ENCODE measurements at places on chromosomes 1 and 21.

- no peak for DNase-seq
Measured at GRCh38 chr1:9069326-9070100, at the start of gene SLC2A5. SLC2A5 (minus strand) TSS chr1:9069635; CDS start chr1:9069536, 99 bp downstream.

- peak; percentile 76 for DNase-seq
Measured at GRCh38 chr21:25561668-25562641, 45.3 kb downstream of the MRPL39 start.

DNA sequence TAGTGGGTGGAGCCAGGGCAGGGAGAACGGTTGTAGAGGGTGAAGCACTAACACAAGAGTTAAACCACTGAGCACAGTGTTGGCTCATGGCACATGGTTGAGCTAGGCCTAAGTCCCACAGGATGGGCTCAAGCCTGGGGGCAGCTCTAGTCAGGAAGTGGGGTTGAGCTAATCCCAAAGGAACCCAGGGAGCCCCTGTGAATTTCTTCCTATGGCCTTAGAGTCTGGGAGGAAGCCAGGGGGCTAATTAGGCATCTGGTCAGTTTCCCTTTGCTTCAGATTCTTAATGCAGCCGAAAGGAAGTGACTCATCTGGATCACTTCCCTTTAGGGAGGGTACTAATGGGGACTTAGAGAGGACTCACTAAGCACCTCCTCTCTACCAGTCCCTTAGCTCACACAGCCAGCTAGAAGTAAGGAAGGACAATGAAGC is 10.1 kb downstream of the CFAP45 start:
- no peak for DNase-seq

- DNase-seq: no peak
Measured at GRCh38 chr1:93576746-93577145, 104.9 kb downstream of the BCAR3 start.

- no peak for DNase-seq
Measured at GRCh38 chr1:176826265-176826664, 338.2 kb downstream of the ASTN1 start.

DNA sequence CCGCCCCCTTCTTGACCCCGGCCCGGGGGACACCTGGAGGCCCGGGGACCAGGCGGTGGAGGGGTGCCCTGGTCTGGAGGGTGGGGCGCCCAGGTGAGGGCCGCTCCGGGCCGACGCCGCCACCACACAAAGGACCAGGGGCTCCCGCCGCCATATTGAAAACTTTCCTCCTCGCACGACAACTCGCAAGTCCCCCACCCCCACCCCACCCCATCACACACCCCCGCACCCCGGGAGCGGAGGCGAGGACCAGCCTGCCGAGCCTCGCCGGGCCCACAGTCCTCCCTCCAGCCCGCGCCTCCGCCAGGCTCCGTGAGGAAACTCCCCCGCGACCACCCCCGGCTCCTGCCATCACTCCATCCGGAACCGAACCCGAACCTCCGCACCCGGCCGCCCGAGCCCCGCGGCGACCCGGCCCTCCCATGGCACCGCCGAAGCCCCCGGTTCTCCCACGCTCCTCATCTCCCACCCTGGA is 733 bp downstream of the KDM5B start:
- DNase-seq: peak; percentile 37

DNA sequence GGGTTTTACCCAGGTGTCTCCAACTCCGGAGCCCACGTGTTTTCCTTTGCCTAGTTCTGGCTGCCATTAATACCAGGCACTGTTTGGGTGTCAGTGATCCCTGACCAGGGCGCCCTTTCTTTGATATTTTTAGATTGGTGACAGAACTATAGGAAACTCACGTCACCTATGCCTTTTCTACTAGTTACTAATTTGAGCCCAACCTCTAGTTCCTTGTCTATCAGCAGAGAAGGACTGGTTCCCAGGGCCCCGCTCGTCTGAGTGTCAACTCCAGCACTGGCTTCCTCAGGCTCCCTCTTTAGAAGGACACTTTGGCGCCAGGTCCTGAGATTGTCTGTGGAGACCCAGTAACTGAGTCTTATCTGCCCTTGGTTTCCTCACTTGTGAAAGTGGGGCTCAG is 9.4 kb downstream of the MFN2 start:
- no peak for DNase-seq

GRCh38 chr1:208184966-208185654 is 59.1 kb downstream of the PLXNA2 start:
- no peak for DNase-seq

- no peak for DNase-seq
Measured at GRCh38 chr1:229781453-229781852, 155.4 kb downstream of the URB2 start.

DNA sequence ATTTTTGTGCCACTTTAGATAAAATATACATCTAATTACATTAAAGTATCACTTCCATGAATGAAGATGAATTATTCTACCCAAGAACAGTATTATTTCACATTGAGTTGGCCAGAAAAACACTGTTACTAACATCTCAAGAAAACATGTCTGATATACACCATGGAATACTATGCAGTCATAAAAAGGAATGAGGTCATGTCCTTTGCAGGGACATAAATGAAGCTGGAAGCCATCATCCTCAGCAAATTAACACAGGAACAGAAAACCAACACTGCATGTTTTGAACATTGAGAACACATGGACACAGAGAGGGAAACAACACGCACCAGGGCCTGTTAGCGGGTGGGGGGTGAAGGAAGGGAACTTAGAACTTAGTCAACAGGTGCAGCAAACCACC is 69.0 kb downstream of the TESK2 start:
- no peak for DNase-seq

DNA sequence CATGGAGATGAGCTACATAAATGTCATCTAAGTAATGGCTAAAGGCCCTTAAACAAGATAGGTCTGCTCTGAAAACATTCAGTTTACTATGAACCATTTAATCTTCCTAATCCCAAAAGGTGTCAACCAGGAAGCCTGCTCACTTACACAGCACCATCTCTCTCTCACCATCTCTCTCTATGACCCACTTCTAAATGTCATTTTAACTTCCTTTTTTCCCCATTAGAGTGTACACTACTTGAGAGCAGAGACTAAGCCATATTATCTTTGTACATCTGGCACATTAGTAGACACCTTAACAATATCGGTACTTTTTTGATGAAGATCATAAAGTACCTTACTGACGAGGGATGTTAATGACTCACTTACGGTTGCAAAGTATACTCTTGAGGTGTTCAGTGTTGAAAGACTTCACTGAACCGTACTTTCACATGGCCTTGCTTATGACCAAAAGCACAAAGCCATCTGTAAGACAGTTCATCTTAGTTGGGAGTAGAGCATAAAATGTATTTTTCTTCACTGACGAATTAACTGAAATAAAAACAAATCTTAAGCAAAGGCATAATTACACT is 25.4 kb downstream of the FBXO42 start:
- no peak for DNase-seq

DNA sequence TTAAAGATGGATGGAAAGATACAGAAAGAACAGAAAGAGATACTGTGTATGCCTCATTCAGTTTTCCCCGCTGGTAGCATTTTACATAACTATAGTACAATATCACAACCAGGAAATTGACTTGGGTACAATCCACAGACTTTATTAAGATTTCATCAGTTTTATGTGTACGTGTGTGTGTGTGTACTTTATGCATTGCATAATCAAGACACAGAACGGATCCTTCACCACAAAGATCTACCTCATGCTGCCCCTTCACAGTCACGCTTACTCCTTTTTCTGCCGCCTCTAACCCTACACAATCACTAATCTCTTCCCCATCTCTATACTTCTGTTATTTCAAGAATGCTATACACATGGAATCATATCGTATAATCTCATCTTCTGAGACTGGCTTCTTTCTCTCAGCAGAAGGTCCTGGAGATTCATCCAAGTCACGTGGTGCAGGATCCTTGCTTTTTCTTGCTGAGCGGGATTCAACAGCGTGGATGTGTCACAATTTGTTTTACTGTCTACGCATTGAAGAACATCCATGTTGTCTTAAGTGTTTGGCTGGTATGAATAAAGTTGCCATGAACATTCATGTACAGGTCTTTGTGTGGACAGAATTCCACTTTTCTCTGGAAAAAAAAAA is 76.7 kb downstream of the SLC35F3 start:
- DNase-seq: no peak

DNA sequence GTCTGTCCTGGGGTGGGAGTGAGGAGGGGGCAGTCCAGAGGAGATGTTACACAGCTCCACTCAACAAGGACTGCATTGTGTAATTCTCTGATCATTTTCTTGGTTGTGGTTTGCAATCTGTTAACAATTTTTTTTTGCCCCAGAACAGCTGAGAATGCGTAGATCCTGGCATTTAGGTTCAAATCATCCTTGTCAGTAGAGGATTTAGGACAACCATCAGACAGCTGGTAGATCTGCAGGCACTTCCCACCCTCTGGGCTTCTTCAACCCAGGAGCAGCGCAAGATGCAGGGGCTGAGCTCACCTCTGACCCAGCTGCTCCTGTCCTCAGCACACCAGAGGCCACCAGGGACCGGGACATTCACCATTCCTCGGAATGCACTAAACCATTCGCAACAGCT is 13.5 kb downstream of the BCAR3 start:
- DNase-seq: no peak

DNA sequence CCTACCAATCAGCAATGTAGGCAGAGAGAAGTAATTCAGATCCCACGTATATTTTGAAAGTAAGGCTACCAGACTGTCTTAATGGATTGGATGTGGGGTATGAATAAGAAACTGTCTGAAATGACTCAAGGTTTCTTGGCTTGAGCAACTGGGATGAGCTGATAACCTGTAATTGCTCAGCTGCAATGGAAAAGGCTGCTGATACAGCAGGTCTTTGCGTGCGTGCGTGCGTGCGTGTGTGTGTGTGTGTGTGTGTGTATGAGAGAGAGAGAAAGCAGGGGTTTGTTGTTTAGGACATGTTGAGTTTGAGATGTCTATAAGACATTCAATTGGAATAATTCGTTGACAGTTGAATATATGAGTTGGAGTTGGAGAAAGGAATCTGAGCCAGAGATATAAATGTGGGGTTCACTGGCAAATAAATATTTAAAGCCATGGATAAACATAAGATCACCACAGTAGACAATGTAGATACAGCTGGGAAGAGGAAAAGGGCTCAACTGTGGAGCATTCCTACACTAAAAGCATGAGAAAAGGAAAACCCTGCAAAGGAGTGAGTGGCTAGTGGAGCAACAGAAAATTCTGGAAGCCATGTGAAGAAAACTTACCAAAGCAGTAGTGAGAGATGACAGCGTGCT is 72.9 kb downstream of the UCHL5 start:
- DNase-seq: no peak

DNA sequence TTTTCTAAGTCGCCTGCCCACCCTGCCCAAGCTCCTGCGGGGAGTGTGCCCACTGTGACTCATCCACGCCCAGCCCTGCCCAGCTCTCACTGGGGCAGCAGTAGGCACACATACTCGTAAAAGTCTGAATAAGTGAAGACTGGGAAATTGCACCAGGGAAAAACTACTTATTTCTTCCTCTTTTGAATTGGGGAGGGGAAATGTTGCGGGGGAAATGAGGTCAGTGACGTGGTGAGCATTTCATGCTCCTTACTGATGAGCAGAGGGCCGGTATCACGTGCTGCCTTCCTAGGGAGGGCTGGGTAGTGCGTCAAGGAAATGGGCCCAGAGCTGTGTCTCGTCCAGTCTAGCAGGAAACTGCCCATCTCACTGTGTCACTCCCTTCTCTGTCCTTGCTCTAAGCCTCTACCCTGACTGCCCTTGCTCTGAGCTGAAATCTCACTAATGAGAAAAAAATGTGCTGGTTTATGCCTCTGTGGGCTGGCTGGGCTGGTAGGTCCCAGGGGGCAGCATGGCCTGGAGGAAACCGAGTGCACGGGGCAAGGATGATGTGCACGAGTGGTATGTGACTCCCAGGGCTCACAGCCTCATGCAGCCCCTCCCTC is 13.5 kb upstream of the TNFRSF1B start:
- DNase-seq: peak; percentile 63

GRCh38 chr1:10851024-10852013 is 54.9 kb upstream of the CASZ1 start:
- no peak for DNase-seq

- peak; percentile 48 for DNase-seq
Measured at GRCh38 chr1:203311368-203312301, 6.3 kb downstream of the BTG2 start.

Measured in CD4-positive, alpha-beta T cell treated with Interleukin-12 subunit alpha and Interleukin-12 subunit beta, for 1 hour (primary cell).